Brain microvascular endothelial cell (primary cell): ENCODE measurements at places on chromosomes 13 and 19.

- DNase-seq, result peak; percentile 63
Measured at GRCh38 chr19:47190167-47190727, 40.8 kb downstream of the BBC3 start.

DNA sequence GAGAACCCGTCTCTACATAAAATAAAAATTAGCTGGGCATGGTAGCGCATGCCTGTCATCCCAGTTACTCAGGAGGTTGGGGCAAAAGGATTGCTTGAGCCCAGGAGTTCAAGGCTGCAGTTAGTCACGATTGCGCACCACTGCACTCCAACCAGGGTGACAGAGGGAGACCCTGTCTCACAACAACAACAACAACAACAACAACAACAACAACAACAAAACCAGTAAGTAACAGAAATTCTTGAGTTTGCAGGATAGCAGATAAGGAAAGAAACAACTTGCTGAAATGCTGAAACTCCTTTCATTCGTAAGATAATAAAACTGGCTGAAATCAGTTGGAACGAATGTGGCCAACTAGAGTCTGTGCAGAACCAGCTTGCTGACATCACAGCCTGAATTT lies 23.1 kb upstream of the URI1 start:
- no peak for DNase-seq

GRCh38 chr13:90201202-90201601 lies 1146.3 kb upstream of the MIR17HG start:
- DNase-seq, result no peak

- DNase-seq, result no peak
Measured at GRCh38 chr13:108911807-108912206, 282.4 kb downstream of the MYO16 start.

DNA sequence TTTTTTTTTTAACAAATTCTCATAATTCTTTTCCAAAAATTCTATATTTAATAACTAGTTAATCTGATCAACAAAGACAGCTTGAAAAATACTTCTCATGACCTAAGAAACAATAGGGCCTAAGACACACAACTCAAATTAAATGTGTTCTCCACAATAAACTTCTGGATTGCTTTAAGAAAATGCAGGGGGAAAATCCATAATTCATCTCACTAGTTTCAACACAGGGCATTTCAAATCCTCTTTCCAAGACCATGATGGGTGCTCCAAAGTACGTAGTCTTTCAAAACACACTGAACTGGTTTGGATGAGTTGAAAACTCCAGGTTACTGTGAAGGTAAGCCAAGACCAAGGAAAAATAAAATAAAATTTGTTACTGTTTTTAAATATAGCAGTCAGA lies 62.6 kb downstream of the DCLK1 start:
- DNase-seq, result no peak
